Heart right ventricle (tissue), 16 donors: ENCODE measurements at places on chromosomes 7 and 10. TPM values are rescaled to one million over a fixed set of nuclear protein-coding genes. Genes with fewer than 3 reads are reported as not detected.
A peak's percentile ranks its signal among the peaks of the same experiment; 100 is the strongest.

DNA sequence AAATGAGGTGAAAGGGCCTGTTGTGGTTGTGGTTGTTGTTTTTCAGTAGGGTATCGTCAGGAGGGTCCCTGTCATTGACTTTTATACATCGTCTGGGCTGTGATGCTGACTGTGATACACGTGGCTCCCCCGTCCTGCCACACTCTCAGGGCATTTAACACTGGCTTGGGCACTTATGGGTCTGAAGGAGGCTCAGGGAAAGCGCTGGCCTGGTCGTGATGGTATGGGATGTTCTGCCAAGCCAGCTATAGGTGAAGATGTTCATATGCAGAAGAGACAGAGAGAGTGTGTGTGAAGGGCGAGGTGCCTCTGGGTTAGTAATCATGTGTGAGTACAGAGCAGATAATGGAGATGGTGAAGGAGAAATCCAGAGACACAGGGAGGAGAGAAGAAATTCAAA lies 158.5 kb downstream of the PRPF18 start:
- peaks cover 16% of the 10 kb centered on the region for H3K4me1 ChIP-seq
- DNase-seq, result no peak
- H3K4me3 ChIP-seq, result no peak overlapping the region
- H3K36me3 ChIP-seq, result peaks cover 44% of the 10 kb centered on the region
- H3K27me3 ChIP-seq, result no peaks in the 10 kb centered on the region

DNA sequence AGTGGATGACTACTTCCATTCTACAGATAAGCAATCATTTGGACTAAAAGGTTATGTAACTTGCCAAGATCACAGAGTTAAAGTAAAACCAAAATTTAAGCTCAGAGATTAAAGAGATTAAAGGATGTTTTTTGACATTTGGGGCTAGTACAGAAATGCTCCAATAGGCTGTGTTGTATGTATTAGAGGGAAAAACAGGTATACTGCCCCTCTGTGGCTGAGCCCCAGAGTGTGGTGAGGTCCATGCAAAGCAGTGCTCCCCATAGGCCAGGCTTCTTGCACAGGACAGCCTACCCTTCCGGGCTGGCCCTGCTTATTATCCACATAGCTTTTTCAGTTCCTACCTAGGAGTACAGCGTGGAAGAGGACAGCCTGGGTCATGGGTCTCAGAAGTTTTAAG lies 322.8 kb downstream of the POM121L12 start:
- no peaks in the 10 kb centered on the region for H3K4me1 ChIP-seq
- H3K4me3 ChIP-seq, result no peak overlapping the region
- no peaks in the 10 kb centered on the region for H3K27me3 ChIP-seq
- H3K36me3 ChIP-seq, result no peaks in the 10 kb centered on the region
- no peak overlapping the region for H3K27ac ChIP-seq

DNA sequence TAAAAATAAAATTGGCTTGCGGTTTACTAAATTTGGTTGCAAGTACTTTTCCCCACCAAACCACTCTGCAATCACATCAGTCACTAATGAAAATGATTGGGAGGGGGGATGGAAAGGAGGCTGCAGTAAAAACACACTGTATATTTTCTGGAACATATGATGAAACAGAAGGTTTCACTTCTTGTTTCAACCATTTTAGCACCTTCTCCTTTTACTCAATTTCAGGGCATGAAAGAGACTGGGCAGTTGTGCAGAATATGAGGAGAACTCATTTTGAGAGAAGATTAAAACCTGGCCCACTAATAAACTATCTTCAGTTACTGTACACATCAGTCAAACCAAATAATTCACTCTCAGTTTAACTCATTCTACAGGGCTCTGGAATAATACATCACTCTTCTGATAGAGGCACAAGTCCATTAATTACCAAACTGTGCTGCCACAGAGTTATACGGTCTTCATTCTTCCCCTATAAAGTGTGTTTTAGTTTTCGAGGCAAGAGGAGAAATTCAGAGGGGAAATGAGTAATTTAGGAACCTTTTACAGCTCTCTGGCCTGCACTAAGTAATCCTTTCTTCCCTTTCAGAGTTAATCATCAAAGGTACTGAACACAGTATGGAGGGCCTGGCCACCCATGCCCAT lies 25.5 kb downstream of the JAZF1 start:
- H3K4me3 ChIP-seq, result no peak overlapping the region
- DNase-seq, result no peak
- H3K4me1 ChIP-seq, result no peaks in the 10 kb centered on the region
- no peaks in the 10 kb centered on the region for H3K36me3 ChIP-seq
- H3K27ac ChIP-seq, result no peak overlapping the region
- no peaks in the 10 kb centered on the region for H3K27me3 ChIP-seq

The CLDN3 gene
- total RNA-seq, result not detected

DNA sequence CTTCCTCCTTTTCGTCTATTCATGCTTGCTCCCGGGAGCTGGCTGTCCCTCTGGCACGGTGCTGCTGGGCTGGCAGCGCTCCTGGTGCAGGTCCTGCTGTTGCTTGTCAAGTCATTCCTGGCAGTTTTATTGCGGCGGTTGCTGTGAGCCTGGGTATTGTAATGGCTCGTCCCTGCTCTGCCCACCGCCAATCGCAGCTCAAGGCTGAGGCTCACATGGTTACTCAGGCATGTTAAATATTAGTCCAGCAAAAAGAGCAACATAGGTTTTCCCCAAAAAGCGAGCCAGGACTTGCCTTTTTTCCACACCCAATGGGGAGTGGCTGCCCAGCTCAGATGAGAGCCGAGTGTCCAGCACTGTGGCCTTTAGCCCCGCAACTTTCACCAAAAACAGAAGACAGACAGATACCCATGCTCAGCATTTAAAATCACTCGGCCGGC lies 492.9 kb upstream of the FOXK1 start:
- H3K4me1 ChIP-seq, result peaks cover 5% of the 10 kb centered on the region
- H3K36me3 ChIP-seq, result no peaks in the 10 kb centered on the region
- H3K4me3 ChIP-seq, result no peak overlapping the region
- no peaks in the 10 kb centered on the region for H3K27me3 ChIP-seq
- peak; percentile 83 for DNase-seq

DNA sequence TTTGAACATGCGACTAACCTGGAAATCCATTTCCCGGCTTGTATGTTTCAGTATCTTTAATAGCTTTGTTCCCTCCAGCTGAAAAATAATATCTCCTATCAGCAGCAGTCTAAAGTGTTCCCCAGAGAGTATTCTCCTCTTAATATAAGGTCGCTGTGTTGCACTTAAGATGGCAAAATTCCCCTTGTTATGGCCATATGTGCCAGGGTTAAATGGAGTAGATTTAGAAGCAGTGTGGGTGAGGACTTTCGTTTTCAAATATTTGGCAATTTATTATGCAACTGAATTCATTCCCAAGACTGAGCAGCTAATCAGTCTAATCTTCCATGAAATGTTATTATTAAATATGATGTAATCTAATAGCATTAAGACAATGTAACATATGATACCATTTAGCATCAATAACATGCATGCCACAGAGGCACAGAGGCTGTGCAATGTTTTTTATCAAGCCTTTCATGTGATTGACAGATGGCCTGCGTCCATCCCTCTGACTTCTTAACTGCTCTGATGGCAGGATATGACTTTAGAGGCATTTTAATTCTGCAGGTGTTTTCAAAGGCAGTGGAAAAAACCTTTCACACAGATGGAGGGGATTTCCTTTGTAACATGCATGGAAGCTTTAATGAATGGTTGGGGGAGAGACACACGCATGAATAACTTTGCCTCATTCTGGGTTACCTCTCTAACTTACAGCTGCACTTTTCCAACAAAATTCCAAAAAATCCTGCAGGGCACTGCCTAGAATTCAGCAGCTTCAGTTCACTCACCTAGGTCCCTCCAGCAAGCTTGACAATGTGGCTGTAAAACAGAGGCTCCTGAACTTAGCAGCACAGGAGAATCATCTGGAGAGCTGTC lies 55.1 kb upstream of the ZPBP start:
- no peaks in the 10 kb centered on the region for H3K36me3 ChIP-seq
- DNase-seq, result no peak
- H3K4me1 ChIP-seq, result no peaks in the 10 kb centered on the region

- no peaks in the 10 kb centered on the region for H3K27me3 ChIP-seq
- H3K4me1 ChIP-seq, result no peaks in the 10 kb centered on the region
- H3K36me3 ChIP-seq, result no peaks in the 10 kb centered on the region
- no peak for DNase-seq
- H3K4me3 ChIP-seq, result no peak overlapping the region
- H3K27ac ChIP-seq, result no peak overlapping the region
Measured at GRCh38 chr7:8356071-8356470, 77.3 kb upstream of the NXPH1 start.

DNA sequence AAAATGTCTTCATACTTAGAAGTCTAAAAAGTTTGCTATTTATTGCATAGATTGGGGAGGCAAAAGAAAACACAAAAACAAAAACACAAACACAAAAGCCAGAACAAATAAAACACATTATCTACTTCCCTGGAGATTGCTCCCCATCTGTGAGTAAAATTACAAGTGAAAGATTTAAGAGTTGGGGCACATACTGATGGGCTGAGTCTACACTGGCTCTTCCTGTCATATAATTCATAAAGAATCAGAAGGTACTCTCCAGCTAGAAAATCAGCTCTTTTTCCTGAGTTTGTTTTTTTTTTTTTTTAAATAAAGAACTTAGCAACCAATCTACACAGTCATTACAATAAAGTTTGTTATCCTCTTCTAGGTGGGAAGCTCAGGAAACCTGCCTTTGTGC lies 192.4 kb upstream of the LRRN3 start:
- no peaks in the 10 kb centered on the region for H3K4me1 ChIP-seq
- no peak for DNase-seq
- H3K27ac ChIP-seq, result no peak overlapping the region
- no peaks in the 10 kb centered on the region for H3K36me3 ChIP-seq
- no peaks in the 10 kb centered on the region for H3K27me3 ChIP-seq

The KLF14 gene
- total RNA-seq, result not detected

The PLXDC2 gene
- total RNA-seq, result 9.6 TPM

The TCERG1L gene
- not detected for total RNA-seq

GRCh38 chr7:125357676-125358455 lies 428.2 kb upstream of the POT1 start:
- no peak overlapping the region for H3K4me3 ChIP-seq
- no peaks in the 10 kb centered on the region for H3K36me3 ChIP-seq
- H3K4me1 ChIP-seq, result peaks cover 6% of the 10 kb centered on the region
- no peak for DNase-seq
- H3K27me3 ChIP-seq, result no peaks in the 10 kb centered on the region

DNA sequence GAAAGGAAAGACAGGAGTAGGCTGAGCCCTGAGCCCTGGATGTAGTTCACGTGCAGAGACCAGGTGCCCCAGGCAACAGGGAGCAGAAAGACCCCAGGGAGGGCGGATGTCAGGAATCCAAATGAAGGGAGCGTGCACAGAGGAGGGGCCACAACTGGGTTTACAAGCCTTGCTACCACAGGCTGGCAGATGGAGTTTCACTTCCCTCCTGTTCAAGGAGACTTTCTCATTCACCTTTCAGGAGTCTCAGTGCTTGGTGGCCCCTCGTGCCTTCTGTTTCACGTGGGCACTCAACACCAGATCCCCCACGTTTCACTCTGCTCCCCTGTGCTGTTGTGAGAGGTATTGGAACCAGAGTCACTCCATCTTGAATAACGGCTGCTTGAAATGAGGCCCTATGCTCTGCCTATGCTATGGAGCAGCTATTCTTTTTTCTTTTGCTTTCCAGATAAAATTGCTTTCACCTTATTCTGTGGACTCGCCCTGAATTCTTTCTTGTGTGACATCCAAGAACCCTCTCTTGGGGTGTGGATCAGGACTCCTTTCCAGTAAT lies 601.4 kb upstream of the IGFBP3 start:
- H3K27me3 ChIP-seq, result no peaks in the 10 kb centered on the region
- no peak overlapping the region for H3K27ac ChIP-seq
- H3K4me1 ChIP-seq, result no peaks in the 10 kb centered on the region
- H3K4me3 ChIP-seq, result no peak overlapping the region
- DNase-seq, result no peak

DNA sequence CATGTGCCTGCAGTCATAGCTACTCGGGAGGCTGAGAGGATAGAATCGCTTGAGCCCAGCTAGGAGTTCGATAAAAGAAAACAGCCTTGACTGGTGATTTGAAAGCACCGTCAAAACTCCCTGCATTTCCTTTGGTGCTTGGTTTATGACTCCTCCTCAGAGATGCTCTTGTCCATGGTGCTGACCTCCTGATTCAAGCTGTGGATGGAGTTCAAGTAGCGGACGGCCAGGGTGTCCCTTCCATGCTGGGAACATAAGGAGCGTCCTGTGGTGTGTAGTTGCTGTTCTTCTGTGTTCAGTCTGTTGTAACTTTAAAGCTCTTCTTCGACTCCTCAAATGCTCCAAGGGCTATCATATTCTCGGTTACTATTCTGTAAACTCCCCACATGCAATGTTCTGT lies 382.5 kb upstream of the KIAA1217 start:
- no peaks in the 10 kb centered on the region for H3K36me3 ChIP-seq
- peak; percentile 13 for DNase-seq
- H3K4me3 ChIP-seq, result no peak overlapping the region
- no peaks in the 10 kb centered on the region for H3K4me1 ChIP-seq

The SPAM1 gene
- not detected for total RNA-seq

The HOXA4 gene
- 0.37 TPM for total RNA-seq

DNA sequence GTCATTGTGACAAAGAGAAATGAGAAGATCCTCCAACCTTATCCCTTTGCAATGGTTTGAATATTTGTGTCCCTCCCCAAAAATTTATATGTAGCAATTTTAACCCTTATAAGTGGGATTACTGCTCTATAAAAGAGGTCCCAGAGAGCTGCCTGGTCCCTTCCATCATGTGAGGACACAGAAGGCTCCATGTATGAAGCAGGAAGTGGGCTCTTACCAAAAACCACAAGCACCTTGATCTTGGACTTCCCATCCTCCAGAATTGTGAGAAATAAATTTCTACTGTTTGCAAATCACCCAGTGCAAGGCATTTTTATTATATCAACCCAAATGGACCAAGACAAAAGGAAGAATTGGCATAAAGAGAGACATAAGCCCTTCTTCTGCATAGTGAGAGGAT lies 95.7 kb downstream of the KCNMA1 start:
- H3K4me1 ChIP-seq, result no peaks in the 10 kb centered on the region
- no peak for DNase-seq
- H3K36me3 ChIP-seq, result no peaks in the 10 kb centered on the region
- H3K4me3 ChIP-seq, result no peak overlapping the region

- no peaks in the 10 kb centered on the region for H3K4me1 ChIP-seq
- no peaks in the 10 kb centered on the region for H3K27me3 ChIP-seq
- no peaks in the 10 kb centered on the region for H3K36me3 ChIP-seq
- DNase-seq, result no peak
Measured at GRCh38 chr7:46970476-46970875, 611.4 kb downstream of the TNS3 start.

The SPDYE1 gene
- not detected for total RNA-seq

GRCh38 chr7:70676243-70676642 lies 455.7 kb upstream of the GALNT17 start:
- no peak overlapping the region for H3K4me3 ChIP-seq
- DNase-seq, result no peak
- no peaks in the 10 kb centered on the region for H3K27me3 ChIP-seq

The MACC1 gene
- total RNA-seq, result not detected
